ENCODE measurements at places on chromosomes 2 and 18.

GRCh38 chr18:53380063-53380639 lies 844.3 kb downstream of the MBD2 start:
- no peak for DNase-seq

DNA sequence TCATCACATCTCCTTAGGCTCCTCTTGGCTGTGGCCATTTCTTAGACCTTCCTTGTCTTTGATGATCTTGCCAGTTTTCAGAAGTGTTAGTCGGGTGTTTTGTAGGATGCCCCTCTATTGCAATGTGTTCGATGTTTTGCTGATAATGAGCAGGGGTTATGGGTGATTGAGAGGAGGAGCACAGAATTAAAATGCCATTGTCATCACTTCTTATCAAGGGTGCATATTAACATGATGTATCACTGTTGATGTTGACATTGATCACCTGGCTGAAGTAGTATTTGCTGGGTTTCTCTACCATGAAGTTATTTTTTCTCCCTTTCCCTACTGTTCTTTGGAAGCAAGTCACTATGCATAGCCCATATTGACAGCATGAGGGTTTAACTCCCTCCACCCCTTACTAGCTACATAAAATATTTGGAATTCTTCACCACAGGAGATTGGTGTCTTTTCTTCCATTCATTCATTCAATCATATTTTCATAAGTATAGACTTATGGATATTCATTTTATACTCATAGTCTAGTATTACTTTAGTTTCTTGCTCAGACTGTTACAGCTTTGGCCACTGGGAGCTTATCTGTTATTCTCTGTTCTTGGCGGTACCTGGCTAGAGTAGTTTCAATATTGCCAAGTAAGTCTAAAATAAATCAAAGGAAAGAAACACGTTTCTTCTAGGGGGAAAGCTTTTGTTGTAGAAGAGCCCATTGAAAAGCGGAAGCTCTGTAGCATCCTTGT lies 54.5 kb upstream of the TMEM87B start:
- no peak for DNase-seq

- DNase-seq, result no peak
These were observed 4.1 kb upstream of the VRK2 start for GRCh38 chr2:58042486-58042970.

DNA sequence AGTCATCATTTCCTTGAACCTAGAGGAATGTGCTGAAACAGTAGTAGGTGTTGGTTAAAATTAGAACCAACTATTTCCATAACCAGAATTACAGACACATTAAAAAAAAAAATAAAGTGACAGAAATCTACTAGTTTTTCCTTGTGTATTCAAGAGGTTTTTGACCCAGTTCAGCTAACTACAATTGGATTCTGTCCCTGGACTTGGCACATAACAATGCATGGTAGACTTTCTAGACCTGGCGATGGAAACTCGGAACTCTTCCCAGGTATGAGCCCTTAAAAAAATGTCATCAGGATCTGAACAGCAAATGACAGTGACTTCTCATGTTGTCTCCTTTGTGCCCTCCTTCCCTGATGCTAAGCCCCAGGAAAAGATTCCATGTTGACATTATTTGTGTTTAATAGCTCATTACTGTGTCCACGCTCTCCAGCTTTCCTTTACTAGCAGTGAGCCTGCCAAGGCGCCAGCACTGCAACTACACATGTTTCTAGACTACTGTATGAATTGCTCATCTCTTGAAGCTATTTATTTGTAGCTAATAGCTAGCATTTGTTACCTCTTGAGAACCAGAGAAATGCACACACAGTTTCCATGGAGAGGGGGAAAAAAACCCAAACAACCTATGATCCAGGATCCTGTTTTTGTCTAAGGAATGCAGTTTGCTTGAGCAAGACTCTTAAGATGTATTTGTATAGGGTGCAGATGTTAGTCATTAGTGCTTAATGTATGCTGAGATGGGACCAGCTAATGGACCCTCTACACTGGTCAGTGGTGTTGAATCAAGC lies 148.5 kb downstream of the FMNL2 start:
- no peak for DNase-seq

- DNase-seq, result no peak
These were observed 24.4 kb downstream of the PSD4 start for GRCh38 chr2:113198048-113198789.

DNA sequence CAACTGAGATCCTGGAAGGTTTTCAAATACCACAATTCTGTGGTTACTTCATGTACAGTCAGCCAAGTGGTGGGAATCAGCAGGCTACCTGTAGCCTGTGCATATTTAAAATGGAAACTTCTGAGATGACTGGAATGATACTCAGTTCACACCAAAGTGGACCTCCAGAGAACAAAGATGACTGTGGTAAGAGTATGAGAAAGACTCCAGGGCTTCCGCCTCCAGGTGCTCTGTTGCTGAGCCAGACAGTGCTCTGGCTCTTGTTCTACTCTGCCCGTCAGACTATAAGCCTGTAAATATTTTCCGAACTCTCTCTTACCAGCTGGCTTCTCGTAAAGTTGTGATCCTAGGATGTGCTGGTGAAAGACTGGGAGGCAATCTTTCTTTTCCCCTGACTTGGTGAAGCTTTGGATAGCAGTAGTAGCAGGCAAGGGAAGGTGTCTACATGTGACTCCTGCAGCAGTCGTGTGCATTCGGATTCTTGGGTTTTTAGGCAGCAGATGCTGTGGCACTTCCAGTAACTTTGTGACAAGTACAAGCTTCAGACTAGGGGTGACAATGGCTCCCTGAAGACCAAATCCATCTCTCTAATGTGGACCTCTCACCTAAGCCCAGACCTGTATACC lies 23.1 kb downstream of the ST3GAL5 start:
- no peak for DNase-seq

DNA sequence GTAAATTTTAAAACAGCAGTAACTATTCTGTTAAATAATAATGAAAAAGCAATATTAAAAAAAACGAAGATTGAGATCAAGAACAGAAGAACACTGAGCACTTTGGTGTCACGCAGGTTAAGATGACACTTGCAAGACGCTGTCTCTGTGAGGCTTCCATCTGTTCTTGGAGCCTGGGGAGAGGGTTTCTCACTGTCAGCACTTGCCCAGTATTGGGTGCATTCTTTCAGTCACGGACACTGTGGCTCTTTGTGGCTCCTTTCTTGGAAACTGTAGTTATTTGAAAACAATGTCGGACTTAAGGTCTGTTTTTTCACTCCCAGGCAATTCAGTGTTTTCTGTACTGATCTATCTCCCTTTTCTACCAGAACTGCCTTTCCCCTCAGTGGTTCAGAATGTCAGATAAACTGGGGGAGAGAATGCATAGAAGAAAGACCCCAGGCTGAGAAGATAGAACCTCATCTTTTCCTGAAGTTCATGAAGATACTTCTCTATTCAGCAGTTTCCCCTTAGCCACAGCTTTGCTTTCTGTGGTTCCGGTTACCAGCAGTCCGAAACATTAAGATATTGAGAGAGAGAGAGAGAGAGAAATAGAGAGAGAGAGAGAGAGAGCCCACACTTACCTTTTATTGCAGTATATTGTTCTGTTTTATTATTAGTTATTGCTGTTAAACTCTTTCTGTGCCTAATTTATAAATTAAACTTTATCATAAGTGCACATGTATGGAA lies 283.3 kb downstream of the DCDC2C start:
- no peak for DNase-seq

GRCh38 chr2:53407363-53408080 lies 360.1 kb upstream of the CHAC2 start:
- no peak for DNase-seq

DNA sequence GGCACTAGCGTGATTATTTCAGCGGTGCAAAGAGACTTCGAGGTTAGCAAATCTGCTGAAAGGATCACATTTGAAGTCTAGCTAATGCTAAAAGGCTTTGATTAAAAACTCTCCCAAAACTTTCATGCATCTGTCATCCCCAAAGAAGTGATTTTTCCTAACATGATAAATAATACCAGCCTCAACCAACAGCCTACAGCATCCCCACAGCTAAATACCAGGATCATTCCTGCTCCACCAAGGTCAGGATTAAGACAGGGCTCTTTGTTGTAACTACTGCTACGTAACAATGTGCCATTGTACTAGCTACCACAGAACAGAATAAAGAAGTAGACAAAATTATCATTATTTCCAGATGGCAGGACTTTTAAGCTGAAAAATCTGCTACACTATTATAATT lies 1.6 kb downstream of the OR6B3 start:
- no peak for DNase-seq

DNA sequence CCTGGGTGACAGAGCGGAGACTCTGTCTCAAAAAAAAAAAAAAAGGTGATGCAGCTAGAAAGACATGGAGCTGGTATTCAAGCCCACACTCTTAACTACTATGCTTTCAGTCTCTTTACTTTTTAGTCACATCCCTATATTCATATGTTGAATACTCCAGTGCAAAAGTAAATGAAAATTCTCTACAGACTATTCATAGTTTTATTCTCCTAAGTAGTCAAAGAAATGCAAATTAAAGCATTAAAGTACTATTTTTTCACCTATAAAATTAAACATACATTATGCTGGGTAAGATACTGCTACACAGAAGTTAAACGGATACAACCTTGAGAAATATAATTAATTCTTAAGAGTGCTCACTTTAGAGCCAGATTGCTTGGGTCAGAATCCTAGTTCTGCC lies 7.6 kb downstream of the CUL3 start:
- no peak for DNase-seq

- DNase-seq, result no peak
These were observed 18.9 kb downstream of the STON1 start for GRCh38 chr2:48548840-48549239.

- DNase-seq, result no peak
These were observed 63.9 kb upstream of the PHLPP1 start for GRCh38 chr18:62651276-62652056.

GRCh38 chr18:42446195-42446594 lies 491.2 kb downstream of the PIK3C3 start:
- no peak for DNase-seq

GRCh38 chr2:64273524-64274398 lies 129.5 kb upstream of the PELI1 start:
- no peak for DNase-seq

- DNase-seq, result no peak
These were observed 64.7 kb downstream of the CCDC148 start for GRCh38 chr2:158391876-158392275.

Data from KG1 (cell line).